GM12878 (cell line): ENCODE measurements at places on chromosomes 13 and 19.

GRCh38 chr19:38049105-38049649 is 142.2 kb downstream of the SIPA1L3 start:
- peak; percentile 93 for DNase-seq

- peak; percentile 64 for DNase-seq
These were observed 919 bp downstream of the VAV1 start for GRCh38 chr19:6773323-6773931.

- DNase-seq = no peak
These were observed 56.0 kb downstream of the ARHGEF7 start for GRCh38 chr13:111171112-111171511.

DNA sequence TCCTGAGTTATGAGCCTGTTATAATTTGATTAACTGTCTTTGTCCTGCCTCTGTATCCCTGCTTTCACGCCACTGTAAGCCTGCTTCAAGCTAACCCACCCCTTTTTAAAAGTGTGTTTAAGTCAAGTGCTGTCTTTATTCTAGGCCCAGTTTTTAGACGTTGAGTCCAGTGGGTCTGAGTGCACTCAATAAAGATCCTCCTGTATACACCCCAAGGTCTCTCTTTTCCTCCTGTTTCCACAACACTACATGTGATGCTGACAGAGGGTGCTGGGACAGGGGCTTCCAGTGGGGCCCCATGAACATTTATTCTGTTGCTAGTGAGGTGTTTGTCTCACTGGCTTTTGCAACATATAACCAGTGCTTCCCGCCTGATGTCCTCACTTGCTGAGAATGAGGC is 6.7 kb upstream of the F2RL3 start:
- no peak for DNase-seq

GRCh38 chr19:18464646-18465045 is 26.7 kb upstream of the ISYNA1 start:
- no peak for DNase-seq

DNA sequence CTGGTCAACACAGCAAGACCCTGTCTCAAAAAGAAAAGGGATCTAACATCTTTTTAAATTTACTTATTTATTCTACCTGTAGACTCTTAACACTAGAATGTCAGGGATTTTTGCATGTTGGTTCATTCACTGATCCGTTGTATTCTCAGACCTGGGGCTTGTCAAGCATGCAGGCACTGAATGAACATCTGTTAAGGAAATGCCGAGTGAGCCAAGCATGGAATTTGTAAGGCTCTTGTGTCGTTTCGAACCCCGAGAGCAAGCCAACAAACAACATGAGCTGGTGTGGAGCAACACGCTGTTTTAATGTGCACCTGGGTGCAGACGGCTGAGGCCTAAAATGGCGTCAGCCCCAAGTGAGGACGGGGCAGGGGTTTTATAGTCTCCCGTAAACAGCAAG is 10.0 kb upstream of the OR1M1 start:
- no peak for DNase-seq

- DNase-seq = no peak
These were observed 60.3 kb upstream of the EEF1AKMT1 start for GRCh38 chr13:20833900-20834679.

DNA sequence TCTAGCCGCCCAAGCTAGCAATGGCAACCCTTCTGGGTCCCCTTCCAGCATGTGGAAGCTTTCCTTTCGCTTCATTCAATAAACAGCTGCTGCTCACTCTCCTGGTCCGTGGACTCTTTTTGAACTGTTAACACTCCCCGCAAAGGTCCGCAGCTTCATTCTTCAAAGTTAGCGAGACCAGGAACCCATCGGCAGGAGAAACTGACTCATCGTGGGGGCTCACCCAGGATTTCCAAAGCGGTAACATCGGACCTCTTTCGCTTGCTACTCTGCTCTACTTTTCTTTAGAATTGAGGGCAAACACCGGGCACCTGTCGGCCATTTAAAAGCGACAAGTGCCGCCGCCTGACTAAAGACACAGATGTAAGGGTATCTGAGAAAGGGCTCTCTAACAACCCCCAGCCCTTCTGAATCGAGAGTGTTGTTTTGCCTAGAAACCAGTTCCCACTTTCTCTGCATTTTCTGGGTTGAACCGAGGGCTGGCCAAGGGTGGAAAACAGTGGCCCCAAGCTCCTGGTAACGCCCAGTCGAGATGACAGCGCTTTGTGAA is 5.8 kb downstream of the UBA52 start:
- DNase-seq = no peak

DNA sequence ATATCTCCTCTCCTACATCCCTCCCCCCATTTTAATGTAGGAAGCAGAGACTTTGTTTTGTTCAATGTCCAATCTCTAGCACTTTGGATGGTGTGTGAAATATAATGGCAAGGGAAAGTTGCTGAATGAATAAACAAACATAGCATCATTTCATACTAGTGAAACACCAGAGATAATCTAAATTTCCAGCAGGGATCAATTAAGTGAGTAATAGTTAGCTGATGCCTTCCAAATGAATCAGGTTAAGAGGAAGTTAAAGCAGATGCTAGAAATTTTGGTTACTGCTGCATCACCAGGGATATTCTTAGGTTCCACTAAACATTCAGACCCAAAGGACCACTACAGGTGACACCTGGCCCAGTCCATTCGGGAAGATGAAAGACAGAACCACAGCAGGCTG is 8.1 kb downstream of the MRPS31 start:
- DNase-seq = no peak

GRCh38 chr13:24224232-24224680 is 63.7 kb downstream of the SPATA13 start:
- no peak for DNase-seq

GRCh38 chr19:50851620-50852019 is 3.1 kb upstream of the KLK3 start:
- no peak for DNase-seq

DNA sequence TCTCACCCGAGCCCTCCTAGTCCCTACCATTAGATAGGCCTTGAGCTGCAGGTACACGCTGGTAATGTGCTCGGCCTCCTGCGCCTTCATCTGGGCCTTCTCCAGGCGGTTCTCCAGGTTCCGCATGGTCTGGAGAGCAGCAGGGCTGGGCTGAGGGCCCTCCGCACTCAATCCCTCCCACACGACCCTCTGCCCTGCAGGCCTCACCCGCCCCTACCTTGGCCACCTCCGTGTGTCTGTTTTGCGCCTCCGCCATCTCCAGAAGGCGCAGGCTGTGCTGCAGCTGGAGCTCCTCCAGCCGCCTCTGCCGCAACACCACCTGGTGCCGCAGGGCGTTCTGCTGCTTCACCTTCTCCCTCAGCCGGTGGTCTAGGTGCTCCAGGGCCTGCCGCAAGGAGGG is 7.5 kb upstream of the RGL3 start:
- no peak for DNase-seq

- DNase-seq = no peak
These were observed 11.1 kb upstream of the TDRD12 start for GRCh38 chr19:32708457-32708856.

GRCh38 chr19:1026783-1027649 is 608 bp downstream of the CNN2 start:
- no peak for DNase-seq

DNA sequence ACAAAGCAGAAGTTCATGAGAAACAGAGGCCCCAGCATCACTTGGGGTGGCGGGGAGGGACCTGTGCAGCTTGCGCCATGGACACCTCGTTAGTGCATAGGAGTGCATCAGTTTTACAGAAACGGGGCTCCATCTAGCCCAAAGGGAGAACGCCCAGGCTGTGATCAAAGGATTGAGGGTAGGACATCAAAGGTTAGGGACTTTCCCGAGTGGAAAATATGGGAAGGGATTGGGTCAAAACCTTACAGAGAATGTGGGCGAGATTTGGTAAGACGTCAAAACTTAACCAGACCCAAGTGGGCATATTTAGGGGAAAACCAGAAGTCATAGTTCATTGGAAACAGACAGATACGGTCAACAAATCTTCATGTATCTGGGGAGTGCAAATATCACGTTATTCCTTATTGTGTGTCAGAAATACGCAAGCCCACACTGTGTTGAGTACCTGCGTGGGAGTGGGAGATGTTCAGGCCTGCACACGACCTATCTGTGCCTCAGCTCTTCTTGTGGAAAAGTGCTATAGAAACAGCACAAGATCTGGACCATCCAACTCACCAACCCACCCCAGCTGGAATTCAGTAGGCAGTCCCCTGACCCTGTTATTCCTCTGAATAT is 9.4 kb upstream of the GRAMD1A start:
- peak; percentile 69 for DNase-seq

DNA sequence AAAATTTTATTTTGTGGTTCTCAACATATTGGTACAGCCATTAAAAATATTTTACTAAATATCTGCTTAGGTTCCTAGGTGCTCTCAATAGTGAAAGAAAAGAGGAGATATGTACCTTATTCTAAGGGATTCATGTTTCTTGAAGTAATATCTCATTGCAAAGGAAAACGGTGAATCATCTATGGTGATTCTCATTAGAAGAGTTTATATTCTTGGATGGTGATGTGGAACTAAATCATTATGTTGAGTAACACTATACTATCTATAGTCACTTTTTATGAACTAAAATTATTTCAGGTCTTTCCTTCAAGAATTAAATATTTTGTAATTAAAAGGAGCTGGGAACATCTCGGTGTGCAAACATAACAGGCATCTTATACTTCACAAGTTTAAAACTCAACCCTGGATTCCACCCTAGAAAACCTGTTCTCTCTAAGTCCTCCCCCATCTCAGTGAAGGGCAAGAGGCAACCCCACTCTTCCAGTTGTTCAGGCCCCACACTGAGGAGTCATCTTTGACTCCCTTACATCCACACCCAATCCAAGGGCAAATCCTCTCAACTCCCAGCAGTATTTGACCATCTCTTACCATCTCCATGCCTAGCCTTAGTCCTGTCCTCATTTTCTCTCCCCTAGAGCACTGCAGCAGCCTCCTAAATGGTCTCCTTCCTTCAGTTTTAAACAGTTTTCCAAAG is 140.1 kb downstream of the RGCC start:
- no peak for DNase-seq

DNA sequence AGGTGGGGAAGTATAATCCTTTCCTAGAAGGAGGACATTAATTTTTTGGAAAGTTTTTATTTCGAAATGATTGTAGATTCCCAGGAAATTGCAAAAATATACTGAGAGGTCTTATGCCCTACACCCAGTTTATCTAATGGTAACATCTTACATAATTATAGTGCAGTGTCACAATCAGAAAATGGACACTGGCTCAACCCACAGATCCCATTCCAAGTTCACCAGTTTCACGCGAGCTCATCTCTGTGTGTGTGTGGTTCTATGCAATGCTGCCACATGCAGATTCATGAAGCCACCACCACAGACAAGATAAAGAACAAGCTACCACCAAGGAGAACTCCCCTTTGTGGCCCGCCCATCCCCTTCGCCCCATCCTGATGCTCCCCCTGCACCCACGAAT is 24.4 kb downstream of the IL17D start:
- no peak for DNase-seq

GRCh38 chr13:99992949-99993351 is 11.4 kb downstream of the ZIC2 start:
- DNase-seq = no peak

GRCh38 chr19:15776991-15777970 is 10.2 kb upstream of the OR10H5 start:
- DNase-seq = no peak

- DNase-seq = no peak
These were observed 65.2 kb downstream of the INSR start for GRCh38 chr19:7228935-7229541.

DNA sequence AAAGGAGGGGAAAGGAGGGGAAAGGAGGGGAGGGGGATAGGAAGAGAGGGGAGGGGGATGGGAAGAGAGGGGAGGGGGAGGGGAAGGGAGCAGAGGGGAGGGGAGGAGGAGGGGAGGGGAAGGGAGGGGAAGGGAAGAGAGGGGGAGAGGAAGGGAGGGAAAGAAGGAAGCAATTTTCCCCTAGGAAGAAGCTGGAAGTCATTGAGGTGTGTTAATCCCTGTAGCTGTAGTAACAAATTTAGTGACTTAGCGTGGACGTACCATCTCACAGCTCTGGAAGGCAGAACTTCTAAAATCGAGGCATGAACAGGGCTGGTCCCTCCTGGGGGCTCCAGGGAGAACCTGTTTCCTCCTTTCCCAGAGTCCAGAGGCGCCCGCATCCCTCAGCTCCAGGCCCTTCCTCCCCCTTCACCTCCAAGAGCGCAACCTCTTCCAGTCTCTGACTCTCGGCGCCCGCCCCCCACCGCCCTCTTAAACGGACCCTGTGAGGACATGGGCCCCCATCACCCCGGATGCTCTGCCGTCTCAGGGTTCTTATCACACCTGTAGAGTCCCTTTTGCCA is 5.6 kb upstream of the CDC34 start:
- no peak for DNase-seq

- no peak for DNase-seq
These were observed 100.0 kb downstream of the TSHZ3 start for GRCh38 chr19:31249217-31249616.

DNA sequence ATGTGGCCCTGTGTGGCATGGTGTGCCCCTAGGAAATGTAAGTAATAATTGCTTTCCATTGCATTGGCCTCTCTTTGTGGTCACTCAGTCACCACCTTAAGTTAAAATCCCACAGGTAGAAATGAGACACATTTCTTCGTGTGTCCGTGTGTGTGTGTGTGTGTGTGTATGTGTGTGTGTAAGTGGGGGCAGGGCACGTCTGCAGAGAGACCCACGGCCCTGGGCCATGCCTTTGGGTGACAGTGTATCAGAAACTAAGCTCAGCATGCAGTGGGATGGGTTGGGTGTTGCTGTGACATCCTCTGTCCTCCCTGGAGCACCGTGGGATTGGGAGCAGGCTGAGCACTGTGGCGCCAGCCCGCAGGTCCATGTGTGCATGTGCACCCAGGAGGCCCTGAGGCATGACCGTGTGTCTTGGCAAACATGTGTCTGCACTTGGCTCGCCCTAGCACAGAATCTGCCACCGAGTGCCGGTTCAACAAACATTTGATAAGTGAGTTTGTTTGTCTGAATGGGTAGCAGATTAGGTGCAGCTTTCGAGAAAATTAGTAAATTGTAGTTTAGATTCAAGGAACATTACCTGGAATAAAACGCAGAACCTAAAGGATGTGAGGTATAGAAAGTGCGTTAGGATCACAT is 91.8 kb downstream of the WTIP start:
- DNase-seq = no peak

GRCh38 chr19:11204076-11204602 is 6.8 kb upstream of the KANK2 start:
- DNase-seq = no peak

- DNase-seq = peak; percentile 99
These were observed 58.0 kb downstream of the MAP4K1 start for GRCh38 chr19:38559428-38560401.

GRCh38 chr19:51023946-51024345 is 2.5 kb downstream of the KLK11 start:
- DNase-seq = no peak

DNA sequence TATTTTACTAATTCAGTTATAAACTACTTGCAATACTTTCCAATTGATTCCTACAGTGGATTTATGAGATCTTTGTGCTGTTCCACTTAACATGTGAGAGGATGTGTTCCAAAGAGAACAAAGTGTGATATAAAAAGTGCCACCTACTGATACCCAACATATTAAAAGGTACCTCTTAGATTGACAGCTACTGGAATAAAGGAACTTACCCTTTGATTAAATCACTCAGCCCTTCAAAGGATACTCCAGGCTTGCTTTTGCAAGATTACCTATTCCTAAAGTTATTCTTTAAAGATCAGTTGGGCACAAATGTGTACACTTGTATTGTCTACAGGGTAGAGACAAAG is 65.9 kb downstream of the DCT start:
- DNase-seq = no peak
